ENCODE measurements at places on chromosomes 16 and 17.

DNA sequence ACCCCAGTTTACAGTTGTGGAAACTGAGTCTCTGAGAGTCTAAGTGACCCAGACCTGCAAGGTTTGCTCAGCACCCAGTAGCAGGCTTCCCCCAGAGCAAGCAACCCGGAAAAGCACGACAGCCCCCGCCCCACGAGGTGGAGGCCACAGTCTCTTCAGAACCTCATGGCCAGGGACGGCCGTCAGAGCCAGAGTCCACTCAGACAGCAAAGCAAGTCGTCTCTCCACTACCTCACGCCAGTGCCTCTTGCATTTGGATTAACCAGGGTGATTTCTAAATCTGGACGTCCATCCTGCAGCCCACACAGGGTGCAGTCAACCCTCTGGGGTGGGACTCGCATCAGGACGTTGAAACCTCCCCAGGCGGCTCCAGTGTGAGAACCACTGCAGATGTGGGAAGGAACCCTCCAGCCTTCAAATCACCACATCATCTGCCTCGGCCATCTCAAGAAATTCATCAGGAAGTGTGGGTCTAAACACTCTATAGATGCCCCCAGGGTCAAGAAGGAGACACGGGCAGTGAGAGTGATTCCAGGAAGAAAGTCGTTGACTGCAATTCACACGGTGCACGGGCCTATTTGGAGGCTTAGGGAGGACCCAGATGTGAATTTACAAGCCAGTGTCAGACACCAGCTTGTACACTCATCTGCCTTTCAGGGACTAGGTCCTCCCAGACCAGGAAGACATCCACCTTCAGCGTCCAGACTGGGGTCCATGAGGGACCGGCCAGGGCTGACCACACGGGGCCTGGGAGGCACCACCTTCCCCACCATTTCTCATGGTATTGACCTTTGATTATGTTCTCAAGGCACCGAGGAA is 20.2 kb upstream of the RBFOX3 start:
- H3K36me3 ChIP-seq: no peaks in the 10 kb centered on the region
- no peak overlapping the region for H3K27ac ChIP-seq
- no peak overlapping the region for H3K4me3 ChIP-seq

- peak overlapping the region; percentile 91 for H3K27ac ChIP-seq
- no peaks in the 10 kb centered on the region for H3K27me3 ChIP-seq
These were observed 3.0 kb downstream of the PFN1 start for GRCh38 chr17:4945176-4945943.

GRCh38 chr16:90008708-90009145 is 10.5 kb downstream of the DBNDD1 start:
- H3K36me3 ChIP-seq: no peaks in the 10 kb centered on the region
- H3K4me3 ChIP-seq: no peak overlapping the region
- DNase-seq: no peak
- H3K4me1 ChIP-seq: no peaks in the 10 kb centered on the region
- H3K27ac ChIP-seq: no peak overlapping the region
- H3K27me3 ChIP-seq: no peaks in the 10 kb centered on the region

DNA sequence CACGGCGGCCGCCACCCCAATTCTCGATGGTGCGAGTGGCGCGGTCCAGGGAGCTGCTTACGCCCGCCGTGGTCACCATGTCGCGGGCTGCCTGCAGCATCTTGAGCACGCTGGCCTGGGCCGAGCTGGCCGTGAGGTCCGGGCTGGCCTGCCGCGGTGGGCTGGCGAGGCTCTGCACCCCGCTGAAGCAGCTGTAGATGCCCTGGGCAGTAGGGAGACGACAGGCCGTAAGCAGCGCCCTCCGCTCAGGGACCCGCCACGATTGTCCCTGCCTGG is 16.4 kb downstream of the GRIN2C start:
- H3K4me1 ChIP-seq: peaks cover 7% of the 10 kb centered on the region
- DNase-seq: no peak
- no peak overlapping the region for H3K4me3 ChIP-seq
- no peaks in the 10 kb centered on the region for H3K36me3 ChIP-seq

DNA sequence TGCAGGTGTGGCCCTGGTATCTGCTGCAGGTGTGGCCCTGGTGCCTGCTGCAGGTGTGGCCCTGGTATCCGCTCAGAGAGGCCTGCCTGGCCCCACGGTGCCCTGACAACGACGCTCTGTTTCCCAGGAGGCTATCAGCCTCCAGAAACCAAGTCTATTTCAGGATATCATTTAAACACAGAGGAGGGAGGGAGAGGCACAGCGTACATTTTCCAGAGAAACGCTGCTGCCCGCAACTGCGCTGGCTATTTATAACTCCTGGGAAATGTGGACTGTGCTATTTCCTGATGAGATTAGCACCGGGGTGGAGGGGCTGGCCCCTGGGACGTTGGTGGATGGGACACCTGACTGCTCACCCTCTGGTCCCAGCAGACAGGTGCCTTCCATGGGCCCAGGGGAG is 22.5 kb downstream of the TIMM22 start:
- H3K4me1 ChIP-seq: no peaks in the 10 kb centered on the region
- H3K27ac ChIP-seq: no peak overlapping the region
- no peak for DNase-seq
- H3K4me3 ChIP-seq: no peak overlapping the region
- no peaks in the 10 kb centered on the region for H3K27me3 ChIP-seq

GRCh38 chr16:58727028-58727781 is 6.9 kb downstream of the GOT2 start:
- no peak overlapping the region for H3K4me3 ChIP-seq
- H3K27ac ChIP-seq: no peak overlapping the region
- peaks cover 9% of the 10 kb centered on the region for H3K4me1 ChIP-seq
- H3K36me3 ChIP-seq: peaks cover 3% of the 10 kb centered on the region
- DNase-seq: no peak

DNA sequence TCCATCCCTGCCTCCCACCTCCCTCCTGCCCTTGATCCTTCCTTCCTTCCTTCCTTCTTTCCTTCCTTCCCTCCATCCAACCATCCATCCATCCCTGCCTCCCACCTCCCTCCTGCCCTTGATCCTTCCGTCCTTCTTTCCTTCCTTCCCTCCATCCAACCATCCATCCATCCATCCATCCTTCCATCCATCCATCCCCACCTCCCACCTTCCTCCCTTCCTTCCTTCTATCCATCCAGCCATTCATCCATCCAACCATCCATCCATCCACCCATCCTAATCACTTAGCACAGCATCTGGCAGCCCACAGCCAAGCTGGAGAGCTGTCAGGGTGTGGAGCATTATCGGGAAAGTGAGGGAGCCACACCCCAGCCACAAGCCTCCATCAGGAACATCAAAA is 54.5 kb downstream of the TK2 start:
- no peak overlapping the region for H3K4me3 ChIP-seq
- peaks cover 3% of the 10 kb centered on the region for H3K27me3 ChIP-seq
- H3K36me3 ChIP-seq: no peaks in the 10 kb centered on the region

GRCh38 chr17:32747856-32748255 is 129.1 kb downstream of the MYO1D start:
- no peaks in the 10 kb centered on the region for H3K27me3 ChIP-seq
- no peak for DNase-seq
- H3K36me3 ChIP-seq: peaks cover 10% of the 10 kb centered on the region
- peaks cover 14% of the 10 kb centered on the region for H3K4me1 ChIP-seq
- no peak overlapping the region for H3K27ac ChIP-seq

DNA sequence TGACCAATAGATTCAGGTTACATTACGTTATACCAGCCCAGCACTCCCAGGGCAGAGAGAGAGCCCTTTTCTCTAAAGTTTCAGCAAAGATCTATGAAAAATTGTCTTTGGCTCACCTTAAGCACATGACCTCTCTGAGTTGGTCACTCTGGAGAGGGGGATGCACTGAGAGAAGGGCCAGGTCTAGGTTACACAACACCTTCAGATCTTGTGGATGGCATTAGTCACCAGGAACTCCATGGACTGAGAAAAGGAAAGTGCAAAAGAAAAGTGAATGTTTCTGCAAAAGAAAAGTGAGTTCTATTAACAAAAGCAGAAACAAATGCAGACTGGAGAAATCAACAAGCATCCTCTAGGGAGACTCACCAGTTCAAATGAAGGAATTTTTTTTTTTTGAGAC is 253.3 kb upstream of the SALL1 start:
- H3K4me1 ChIP-seq: peaks cover 17% of the 10 kb centered on the region
- no peak for DNase-seq
- no peak overlapping the region for H3K27ac ChIP-seq
- H3K4me3 ChIP-seq: no peak overlapping the region

DNA sequence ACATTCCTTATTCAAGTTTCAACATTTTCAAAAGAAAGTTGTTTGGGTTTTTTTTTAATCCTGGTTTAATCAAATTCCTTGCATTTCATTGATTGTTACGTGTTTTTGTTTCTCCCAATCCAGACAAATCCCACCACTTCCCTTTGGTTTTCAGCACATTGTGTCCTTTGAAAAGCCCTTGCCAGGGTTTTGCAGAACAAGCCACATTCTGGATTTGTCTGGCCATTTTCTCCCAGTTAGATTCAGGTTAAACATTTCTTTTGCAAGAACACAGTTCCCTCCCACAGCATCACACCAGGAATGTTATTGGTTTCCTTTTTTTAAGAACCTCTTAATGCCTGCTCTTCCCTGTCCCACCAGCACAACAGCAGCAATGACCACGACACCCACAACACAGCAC is 278.0 kb upstream of the SALL1 start:
- no peaks in the 10 kb centered on the region for H3K27me3 ChIP-seq
- DNase-seq: no peak
- no peaks in the 10 kb centered on the region for H3K36me3 ChIP-seq
- H3K4me3 ChIP-seq: no peak overlapping the region

DNA sequence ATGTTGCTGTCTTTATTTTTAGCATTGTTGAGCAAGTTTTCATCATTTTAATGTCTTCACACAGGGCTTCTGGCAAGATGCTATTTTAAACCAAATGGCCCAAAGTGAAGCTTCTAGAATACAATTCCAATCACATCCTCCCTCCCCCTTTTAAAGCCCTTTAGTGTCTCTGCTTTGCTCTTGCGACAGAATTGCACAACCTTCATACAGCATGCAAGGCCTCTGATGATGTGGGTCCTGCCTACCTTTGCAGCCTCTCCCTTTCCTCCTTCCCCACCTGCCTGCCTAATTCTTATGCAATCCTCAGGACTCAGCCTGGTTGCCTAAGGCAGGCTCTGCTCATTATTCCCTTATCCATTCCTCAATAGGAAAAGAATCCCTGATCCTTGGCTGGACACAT is 381.7 kb downstream of the SLC39A11 start:
- H3K4me3 ChIP-seq: no peak overlapping the region
- DNase-seq: no peak
- no peaks in the 10 kb centered on the region for H3K36me3 ChIP-seq
- no peaks in the 10 kb centered on the region for H3K27me3 ChIP-seq
- H3K27ac ChIP-seq: peak overlapping the region; percentile 22
- peaks cover 16% of the 10 kb centered on the region for H3K4me1 ChIP-seq

DNA sequence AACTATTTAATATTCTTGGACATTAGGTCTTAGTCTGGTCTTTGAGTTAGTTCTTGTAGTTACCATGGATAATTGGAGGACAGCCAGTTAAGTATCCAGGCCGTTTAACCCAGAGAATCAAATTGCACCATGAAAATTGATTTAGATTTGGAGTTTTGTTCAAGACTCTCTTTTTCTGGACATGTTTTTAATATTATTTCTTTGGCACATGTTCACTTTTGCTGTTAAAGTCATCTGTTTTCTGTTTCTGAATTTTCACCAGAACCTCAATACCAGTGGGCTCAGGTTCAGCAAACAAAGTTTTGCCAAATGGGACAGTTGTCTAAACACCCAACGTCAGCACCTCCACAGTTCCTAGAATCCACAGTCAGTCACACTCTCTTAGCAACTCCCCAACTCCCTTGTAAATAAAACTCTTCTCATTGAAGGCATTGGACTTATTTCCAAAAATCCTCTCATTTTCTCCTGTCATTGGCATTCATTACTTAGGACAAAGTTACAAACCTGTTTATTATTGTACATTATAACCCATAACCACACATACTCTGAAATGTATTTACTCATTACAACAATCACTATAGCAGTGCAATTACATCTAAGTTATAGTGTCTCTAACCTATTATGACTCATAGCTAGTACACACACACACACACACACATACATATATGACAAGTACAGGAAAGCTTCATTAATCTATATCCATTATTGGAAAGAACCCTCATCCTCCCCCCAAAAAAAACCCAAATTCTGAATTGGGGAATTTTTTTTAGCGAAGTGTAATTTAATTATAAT is 33.5 kb upstream of the DNAH9 start:
- no peaks in the 10 kb centered on the region for H3K27me3 ChIP-seq
- no peak overlapping the region for H3K27ac ChIP-seq
- DNase-seq: no peak
- no peaks in the 10 kb centered on the region for H3K36me3 ChIP-seq
- H3K4me3 ChIP-seq: no peak overlapping the region
- no peaks in the 10 kb centered on the region for H3K4me1 ChIP-seq

- no peak overlapping the region for H3K27ac ChIP-seq
- H3K36me3 ChIP-seq: no peaks in the 10 kb centered on the region
- H3K27me3 ChIP-seq: no peaks in the 10 kb centered on the region
- H3K4me3 ChIP-seq: no peak overlapping the region
- no peak for DNase-seq
These were observed 166.7 kb downstream of the IRF8 start for GRCh38 chr16:86065711-86066110.

DNA sequence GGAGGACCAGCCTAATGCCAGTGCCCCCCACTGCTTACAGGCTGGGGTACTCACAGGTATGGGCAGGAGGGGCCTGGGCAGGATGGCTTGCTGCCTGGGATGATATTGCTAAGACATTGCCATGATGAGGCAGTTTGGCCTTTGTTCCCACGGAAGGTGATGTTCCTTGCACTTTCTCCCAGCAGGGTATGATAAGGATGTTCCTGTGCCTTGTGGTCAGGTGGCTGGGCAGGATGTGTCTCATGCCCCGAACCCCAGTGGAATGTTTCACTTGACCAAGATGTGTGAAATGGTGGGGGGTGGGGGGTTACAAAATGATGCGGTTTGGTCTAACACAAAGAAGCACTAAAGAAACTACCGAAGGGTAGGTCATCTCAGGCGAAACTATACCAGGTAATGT is 337.8 kb upstream of the ZFHX3 start:
- H3K4me1 ChIP-seq: no peaks in the 10 kb centered on the region
- H3K27me3 ChIP-seq: no peaks in the 10 kb centered on the region
- H3K36me3 ChIP-seq: no peaks in the 10 kb centered on the region
- no peak overlapping the region for H3K4me3 ChIP-seq

DNA sequence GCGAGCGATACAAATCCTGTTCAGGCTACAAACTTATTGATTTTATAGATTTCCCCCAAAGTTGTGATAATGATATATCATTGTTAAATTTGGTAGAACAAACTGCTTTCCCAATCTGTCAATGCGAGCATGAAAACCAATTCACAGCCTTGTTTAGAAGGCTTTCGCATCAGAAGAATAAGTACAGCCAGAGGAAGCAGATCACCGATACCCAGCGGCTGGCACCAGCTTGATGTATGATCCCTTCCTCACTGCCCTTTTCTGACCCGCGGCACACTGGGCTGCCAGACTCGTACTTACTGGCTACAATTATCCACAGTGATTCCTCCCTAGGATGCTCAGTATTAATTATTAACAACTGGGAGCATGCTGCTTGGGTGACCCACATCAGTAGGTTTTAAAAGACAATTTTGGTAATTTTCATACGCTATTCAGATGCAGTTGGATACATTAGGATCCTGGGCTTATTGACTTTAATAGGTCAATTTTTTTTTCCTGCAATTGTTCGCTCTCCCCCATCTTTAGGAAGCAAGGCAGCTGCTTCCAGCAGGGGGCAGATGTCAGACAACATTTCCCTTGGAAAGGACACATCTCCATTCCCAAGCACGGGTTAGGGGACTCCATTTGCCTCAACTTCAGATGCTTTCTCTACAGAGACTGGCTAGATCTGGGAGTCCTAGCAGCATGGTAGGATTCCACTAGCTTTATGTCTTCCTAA is 582.7 kb upstream of the PSMD7 start:
- no peak for DNase-seq
- H3K4me3 ChIP-seq: no peak overlapping the region
- no peaks in the 10 kb centered on the region for H3K27me3 ChIP-seq
- H3K27ac ChIP-seq: no peak overlapping the region

Data from keratinocyte (primary cell).